ENCODE measurements at places on chromosomes 2 and 18.

DNA sequence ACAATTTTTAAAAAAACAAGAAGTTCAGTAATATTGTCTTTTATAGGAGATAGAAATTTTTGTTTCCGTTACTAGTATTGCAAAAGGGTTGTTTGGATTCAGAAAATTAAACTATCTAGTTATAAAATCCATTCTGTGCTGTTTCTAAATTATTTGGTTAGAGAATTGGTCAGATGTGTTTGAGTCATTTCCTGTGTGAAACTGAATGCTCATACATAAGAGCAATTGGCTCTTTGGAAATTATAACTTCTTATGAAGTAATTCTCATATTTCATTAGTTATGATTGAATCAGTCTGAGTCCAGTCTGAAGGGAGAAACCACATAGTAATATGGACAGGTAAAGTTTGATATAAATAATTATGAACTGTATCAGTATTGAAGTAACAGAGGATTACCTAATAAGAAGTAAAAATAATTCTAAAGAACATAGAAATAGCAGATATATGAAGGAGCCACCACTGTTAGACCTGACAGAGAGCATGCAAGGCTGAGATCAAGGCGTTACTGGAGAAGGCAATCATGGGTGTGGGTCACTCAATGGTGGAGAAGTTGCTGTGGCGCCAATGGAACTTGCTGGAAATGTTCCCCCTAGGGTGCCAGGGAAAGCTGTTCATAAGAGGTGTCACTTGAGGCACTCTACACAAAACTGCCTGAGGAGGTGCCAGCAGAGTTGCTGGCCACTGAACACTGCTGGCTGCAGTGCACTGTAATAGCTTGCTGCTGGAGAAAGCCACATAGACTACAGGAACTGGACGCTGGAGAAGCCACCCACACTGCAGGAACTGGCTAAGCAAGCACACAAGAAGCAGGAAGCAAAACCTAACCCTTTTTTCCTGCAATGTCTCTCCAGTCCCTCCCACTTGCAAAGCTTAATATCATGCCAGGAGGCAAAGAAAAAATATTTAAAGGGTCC lies 18.0 kb upstream of the FAP start:
- no peak for DNase-seq

DNA sequence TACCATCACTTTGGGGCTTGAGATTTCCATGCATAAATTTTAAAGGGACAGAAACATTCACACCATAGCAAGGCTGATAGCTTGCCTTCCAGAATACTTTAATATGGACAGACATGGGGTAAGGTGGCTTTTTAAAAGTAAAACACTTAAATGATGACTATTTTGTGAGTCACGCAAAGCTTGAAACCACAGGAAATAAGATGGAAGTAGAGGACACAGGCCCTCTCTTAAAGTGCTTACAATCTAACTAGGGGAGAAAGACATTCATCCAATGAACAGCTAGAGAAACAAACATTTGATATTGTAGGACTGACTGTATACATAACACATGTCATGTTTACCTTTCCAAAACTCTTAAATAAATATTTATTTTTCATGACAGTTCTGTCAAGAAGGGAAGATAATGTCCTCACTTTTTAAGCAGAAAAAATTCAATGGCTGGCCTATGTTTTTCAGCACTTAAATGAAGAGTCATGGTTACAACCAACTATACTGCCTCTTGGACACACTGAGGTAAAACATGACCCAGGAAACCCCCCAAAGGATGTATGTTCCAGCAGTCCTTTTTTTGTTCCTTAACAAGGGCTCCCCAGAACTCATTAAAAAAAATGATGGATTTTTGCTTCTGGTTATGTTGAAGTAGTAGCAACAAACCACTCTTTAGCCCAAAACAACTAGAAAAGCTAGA lies 120.0 kb upstream of the RBMS1 start:
- no peak for DNase-seq

DNA sequence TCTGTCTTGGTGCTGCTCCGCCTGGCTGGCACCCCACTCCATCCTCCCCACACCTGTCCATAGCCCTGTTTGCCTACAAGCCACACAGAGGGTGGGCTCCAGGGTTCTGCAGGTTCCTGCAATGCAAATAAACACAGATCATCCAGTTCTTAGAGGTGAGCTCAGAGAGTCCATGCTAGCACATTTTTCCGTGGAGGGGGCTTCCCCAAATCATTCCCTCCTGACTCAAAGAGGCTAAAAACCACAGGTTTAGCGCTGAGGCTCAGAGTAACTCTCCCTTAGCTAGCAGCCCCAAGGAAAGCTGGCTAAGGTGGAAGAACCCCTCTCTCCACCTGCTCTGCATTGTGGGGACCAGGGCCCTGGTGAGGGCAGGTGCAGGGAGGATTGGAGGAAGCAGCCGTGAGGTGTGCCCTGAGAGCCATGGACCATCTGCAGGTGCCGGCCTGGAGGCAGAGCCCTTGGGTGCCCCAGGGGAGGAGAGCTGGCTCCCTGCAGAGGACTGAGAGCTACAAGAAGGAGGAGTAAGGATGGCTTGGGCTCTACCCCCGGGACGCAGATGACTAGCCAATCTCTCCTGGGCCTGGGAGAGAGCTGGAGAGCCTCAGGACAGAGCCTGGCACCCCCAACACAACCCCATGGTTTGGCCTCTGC lies 23.8 kb upstream of the TEX44 start:
- no peak for DNase-seq

GRCh38 chr2:12210016-12210933 lies 463.8 kb downstream of the LPIN1 start:
- no peak for DNase-seq

DNA sequence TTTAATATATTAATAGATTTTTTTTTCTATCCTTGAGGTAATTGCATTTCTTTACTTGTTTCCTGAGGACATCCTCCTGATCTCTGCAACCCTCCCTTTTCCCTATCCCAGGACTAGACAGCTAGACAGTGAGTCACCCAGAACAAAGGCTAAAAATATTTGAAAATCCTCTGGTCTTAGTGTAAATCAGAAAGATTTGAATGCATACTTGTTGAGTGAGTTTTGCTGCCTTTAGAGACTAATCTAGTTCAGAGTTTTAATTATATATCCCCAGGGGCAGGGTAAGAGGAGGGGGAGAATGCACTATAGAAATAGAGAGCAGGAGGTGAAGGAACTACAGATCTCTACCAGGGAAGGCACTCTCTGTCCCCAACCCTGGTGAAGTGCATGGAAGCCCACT lies 202.3 kb upstream of the TCF4 start:
- DNase-seq = no peak

GRCh38 chr18:5998907-5999306 lies 103.6 kb upstream of the TMEM200C start:
- no peak for DNase-seq

DNA sequence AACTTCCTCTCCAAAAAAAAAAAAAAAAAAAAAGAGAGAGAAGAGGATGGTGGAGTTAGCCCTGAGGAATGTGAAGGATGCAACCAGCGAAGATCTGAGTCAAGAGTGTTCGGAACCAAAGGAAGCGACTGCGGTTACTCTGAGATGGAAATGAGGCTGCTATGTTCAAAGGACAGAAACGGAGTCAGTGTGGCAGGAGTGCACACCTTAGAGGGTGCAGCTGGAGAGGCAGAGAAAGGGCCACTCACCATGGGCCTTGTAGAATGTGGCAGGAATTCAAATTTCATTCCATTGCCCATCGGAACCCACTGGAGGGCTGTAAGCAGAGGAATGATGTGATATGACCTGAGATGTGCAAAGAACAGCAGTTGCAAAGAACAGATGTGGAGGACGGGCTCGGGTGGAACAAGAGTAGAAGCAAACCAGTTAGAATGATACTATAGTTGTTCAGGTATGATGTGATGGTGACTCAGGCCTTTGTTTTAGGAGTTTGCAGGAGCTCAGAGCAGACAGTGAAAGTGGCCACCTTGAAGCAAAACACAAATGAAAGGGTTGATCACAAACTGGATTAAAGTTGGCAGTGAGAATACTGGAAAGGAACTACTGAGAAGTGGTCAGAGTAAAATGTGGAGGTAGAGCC lies 22.6 kb downstream of the ITGA6 start:
- DNase-seq = no peak

DNA sequence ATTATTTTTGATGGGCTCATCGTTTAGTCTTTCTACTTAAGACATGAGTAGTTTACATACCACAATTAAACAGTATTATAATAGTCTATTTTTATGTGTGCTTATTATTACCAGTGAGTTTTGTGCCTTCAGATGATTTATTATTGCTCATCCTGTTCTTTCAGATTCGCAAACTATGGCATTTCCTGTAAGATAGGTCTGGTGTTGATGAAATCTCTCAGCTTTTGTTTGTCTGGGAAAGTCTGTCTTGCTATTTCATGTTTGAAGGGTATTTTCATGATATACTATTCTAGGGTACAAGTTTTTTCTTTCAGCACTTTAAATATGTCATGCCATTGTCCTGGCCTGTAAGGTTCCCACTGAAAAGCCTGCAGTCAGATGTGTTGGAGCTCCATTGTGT lies 101.3 kb downstream of the DNAH7 start:
- no peak for DNase-seq

DNA sequence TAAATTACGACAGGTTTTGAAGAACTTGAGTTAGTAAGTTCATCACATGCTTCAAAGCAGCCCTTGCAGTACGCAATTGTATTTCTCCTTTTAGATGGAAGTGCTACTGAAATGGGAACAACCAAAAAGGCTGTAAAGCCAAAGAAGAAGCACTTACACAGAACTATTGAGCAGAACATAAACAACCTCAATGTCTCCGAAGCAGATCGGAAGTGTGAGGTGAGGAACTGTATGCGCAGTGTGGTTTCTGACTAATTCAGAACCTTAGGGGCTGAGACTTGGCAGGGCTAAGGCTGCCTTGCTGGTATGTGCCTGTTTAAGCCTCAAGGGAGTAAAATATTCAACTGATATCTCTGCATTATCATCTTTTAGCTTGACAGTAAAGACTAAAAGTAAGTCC lies 8.4 kb downstream of the NCAPH start:
- no peak for DNase-seq

DNA sequence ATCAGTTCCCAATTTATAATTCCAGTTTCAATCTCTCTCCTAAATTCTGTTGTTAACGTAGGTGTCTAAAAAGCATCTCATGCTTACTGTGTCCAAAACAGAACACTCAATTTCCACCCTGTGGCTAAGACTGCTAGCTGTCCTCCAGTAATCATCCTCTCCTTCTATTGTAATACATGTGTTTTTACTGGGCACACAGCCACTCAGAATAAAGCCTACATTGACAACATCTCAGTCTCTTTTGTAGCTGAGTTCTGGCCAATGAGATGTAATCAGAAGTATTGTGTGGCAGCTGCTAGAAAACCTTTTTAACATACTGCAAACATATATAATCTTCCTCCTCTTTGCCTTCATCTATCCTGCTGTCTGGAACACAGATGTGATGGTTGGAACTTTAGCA lies 29.4 kb upstream of the TSPYL6 start:
- no peak for DNase-seq

GRCh38 chr18:1527805-1528204 lies 623.1 kb downstream of the ADCYAP1 start:
- no peak for DNase-seq

- no peak for DNase-seq
Observed at GRCh38 chr2:11102466-11102865, 52.8 kb upstream of the SLC66A3 start.

GRCh38 chr2:229620759-229621158 lies 93.6 kb downstream of the DNER start:
- DNase-seq = no peak

DNA sequence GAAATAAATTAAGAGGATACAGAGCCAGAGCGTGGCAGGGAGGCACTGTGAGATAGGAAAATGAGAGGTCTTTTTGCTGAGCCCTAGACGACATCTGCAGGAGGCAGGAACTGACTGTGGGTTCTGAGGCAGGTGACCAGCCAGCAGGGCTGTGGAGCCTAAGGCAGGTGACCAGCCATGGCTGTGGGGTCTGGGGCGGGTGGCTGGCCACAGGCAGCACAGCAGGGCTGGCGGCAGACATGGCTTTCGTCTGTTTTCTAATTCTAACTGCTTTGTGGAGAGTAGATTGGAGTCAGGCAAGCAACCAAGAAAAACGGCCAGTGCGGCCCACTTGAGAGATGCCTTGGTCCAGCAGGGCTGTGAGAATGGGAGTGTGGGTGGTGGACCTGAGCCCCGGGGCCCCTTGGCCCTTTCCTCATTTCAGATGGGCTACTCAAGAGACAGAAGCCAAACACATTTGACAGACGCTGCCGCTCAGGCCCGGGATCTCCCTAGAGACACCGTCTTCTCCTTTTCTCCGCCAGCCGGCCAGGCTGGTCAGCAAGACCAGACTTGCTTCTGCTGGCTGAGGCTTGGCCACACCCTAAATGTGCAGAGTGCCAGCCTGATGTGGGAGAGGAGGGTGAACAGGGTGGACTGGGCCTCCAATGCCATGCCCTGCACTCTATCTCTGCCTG lies 19.7 kb upstream of the GNAL start:
- DNase-seq = no peak

DNA sequence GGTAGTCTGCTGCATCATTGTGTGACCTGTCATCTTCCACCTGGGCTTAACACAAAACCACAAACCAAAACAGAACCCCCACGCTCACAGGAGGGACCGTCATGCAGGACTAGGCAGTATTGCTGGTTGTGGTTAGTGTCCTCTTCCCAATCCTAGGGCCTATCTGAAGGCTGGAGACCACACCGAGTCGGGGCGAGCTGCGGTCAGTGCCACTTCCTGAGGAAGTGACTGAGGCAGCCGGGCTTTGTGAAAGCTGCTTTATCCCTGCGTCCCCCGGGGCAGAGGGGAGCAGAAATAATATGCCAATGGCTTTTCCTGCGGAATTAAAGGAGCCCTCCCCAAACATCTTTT lies 22.9 kb downstream of the ZNF532 start:
- DNase-seq = no peak

DNA sequence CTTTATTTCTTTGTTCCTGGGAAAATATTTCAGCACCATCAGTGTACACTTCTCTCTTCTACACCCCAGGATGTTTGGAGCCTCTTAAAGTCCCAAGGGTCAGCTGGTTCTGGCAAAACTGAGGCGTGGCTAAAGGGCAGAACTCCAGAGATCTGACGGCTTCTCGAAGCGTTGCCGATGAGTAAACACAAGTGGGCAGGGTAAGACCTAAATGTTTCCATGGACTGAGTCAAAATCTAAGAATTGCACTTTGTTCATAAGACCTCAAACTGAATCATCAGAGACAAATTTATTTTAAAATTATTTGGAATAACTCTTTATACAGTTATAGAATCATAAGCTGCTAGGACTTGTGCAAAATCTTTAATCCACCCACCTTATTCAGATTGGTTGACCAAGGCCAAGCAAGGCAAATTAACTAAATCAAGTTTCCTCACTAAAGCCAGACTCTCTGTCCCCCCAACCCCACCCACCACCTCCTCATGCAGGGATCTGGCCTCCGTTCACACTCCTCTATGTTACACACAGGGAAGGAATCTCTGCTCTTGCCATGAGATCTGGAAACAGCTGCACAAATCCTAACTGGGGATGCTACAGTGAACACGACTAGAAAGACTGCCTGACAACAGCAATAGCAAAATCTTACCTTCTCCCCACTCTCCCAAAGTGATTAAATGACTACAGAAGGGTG lies 342.6 kb upstream of the KLHL29 start:
- DNase-seq = no peak

All from neuronal stem cell (in vitro differentiated cells).